ENCODE measurements at places on chromosomes 1 and 21.

GRCh38 chr1:8163039-8163438, 136.9 kb upstream of the ERRFI1 start:
- DNase-seq: no peak

DNA sequence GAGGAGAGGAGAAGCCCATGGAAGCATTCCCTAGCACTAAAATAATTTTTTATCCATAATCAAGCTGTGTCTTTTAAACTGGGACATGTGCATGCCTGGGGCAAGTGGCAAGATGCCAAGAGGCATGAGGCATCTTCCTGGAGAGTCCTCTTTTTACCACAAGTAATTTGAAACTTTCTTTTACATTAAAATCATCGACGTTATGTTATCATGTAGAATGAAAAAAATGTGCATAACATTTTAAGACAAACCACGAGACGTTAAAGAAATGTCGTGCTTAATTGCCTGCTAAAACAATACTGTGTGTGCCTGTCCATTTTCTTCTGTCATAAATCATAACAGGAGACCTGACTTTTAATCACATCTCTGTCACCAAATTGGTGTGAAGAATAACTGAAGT, 1.5 kb downstream of the STYXL2 start:
- no peak for DNase-seq

DNA sequence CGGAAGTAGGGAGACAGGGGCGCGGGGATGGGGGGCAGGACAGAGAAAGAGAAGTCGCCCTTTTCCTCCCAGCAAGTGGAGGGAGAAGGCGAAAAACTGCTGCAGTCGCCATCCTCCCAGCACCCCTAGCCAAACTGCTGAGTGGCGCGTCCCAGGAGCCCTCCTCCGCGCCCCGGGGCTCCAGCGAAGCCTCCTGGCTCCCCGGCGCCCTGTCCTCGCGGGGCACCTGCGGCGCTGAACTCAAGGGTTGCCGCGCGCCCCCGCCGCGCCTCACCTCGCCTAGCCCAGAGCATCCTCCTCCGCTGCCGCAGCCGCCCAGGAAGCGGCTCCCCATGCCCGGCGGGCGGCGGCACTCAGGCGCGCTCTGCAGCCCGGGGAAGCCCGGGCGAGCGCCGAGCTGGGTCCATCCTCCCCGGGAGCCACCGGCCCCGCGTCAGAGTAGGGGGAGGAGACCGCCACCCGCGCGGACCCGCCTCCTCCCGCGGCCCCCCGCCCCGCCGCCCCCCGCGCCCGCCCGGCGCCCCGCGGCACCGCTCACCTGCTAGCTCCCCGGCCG, at the start of gene DAB1:
TSS of gene DAB1 (minus strand) at position 405 of the 556 bp plus-strand sequence. CDS start 133,030 bp downstream, outside the sequence.
- DNase-seq: peak; percentile 59

DNA sequence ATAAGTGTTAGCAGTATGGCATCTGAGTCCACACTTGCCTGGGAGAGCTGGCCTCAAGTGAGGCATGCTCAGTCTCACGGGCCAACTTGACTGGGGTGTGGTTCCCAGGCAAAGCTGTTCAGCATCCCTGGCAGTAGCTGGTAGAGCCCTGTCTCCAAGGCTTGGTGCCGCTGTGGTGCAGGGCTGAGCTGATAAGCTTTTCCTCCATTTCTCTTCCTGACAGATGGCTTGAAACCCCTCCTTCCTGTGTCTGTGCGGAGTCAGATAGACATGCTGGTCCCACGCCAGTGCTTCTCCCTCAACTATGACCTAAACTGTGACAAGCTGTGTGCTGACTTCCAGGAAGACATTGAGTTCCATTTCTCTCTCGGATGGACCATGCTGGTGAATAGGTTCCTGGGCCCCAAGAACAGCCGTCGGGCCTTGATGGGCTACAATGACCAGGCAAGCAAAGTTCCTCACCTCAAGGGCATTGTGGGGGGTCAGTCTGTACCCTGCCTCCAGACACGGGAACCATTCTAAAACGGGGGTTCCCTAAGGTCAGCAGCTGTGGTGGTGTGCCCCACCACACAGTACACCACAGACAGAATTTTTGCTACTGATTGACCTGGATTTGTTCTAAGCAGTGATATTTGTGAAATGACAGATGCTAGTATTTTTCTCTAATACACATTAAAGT, 13.7 kb upstream of the MIIP start:
- DNase-seq: no peak

DNA sequence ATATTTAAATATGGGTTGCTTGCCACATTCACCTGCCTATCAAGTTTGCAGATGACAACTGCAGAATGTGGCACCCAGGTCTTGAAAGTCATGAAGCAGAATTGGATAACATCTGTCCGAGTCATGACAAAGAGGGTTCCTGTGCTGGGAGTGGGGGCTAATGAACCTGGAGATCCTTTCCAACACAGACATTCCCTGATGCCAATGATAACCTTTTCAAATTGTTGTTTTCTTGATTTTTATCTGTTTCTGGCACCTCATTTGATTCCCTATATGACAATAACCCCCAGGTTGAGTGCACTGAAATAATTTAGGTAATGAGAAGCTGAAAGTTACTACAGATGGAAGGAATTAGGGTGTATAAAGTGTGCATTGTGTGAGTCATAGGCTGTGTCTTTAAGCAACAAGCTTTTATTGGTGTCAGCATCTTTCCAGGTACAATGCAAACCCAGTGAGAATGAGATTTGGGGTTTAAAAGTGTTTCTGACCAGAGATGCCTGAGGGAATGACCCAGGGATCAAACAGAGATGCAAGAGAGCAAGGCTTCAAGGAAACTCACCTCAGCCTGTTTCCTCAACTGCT, 32.0 kb upstream of the IL10 start:
- no peak for DNase-seq

GRCh38 chr1:216554934-216555333, 131.7 kb upstream of the USH2A start:
- DNase-seq: no peak

DNA sequence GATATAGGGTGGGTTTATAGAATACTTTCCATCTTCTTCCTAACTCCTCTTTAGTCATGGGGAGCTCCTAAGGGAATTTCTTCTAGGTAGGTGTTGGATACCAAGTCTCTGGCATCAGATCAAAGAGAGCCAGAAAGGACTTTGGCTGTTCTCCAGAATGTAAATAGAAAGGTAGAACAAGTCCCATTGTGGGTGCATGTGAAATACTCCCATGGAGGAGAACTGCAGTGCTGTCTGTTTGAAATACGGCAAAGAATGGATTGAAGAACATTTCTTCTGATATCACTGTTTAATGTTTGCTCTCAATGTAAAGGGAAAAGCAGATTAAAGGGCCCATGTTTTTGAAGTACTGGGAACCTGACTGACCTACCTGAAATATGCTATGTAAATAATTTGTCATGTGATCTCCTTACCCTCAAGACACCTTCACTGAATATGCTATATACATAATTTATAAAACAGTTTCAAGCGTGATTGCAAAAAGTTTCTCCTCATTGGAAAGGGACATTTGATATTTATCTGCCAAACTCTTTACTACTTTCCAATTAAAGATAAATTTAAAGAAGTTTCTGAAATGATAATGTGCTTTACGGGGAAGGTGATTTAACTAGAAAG, 65.9 kb downstream of the LAMC1 start:
- peak; percentile 28 for DNase-seq

DNA sequence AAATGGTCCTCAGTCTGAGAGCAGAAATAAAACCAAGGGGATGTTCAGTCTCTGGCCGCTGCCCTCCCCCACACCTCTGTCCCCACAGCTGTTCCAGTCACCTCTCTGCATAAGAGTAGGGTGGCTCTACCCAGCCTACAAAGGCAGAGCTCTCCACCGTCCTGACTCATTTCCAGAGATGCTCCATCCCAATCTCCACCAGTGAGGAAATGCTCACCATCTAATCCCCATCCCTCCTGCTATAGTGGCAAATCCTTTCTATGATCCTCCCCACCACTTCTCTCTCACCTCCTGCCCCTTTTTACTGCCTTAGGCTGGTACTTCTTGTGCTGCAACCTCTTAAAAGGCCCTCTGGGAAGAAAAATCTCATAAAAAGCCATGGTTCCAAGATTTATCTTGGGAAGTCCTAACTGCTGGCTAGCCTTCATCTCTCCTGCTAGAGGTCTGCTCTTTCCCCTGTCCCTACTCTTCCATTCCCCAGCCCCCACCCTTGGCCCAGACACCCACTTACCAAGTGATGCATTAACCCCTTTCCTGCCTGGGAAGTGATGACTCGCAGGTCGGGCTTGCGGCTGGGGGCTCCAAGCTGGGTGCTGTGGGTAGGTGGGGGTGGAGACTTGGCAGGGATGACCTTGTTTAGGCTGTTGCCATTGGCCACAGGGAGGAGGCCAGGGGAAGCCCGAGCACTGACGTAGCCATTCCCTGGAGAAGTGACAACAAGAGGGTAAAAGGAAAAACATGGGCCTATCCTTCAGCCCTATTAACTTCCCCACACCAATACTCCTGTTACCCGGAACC, 23.9 kb downstream of the MEF2D start:
- DNase-seq: no peak

- no peak for DNase-seq
Observed at GRCh38 chr1:25485536-25486411, 55.1 kb downstream of the MACO1 start.

DNA sequence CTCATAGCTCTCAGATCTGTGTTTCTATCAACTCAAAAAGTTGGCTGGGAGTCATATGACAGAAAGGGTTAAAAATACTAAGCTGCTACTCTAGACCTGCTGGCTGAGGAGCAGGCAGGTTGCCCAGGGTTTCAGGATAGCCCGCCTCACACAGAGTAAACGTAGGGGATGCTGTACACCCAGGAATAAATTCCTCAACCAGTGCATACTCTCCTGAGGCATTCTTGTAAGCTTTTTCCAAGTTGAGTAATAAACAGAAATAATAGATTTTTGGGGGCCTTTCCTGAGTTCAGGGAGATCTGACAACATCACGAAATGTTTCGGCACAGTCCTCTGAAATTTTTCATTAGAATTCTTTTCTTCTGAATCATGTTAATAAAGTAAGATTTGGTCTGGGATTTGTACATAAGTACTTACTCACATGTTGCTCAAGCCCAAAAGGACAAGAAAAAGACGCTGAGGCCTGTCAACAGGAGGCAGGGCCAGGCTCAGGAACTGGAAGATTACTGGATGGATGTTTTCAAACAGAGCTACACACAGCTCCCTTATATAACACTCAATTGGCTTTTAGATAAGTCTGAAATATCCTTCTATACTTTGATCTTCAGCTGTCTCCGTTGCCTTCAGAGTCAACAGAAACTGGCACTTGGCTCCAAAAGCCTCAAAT, 41.0 kb downstream of the TGFBR3 start:
- DNase-seq: no peak

DNA sequence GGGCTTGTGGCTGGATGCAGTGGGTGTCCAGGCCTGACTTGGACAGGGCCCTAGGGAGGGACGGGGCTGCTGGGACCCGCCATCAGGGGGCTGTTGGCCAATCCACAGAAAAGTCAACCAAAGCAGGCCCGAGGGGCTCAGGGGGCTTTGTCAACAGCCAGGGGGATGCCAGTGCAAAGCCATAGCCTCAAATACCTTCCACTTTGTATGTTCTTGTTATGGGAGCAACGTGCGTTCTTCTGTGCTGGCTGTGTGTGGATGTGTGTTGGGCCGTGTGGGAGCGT, 35.4 kb upstream of the ARF1 start:
- DNase-seq: no peak

All from HuH-7 (cell line).